M059J (cell line): ENCODE measurements at places on chromosomes 4 and X.

GRCh38 chrX:85365370-85365995 is 14.0 kb downstream of the POF1B start:
- no peak for DNase-seq

- no peak for DNase-seq
Measured at GRCh38 chr4:174349156-174349555, 65.4 kb downstream of the CEP44 start.

- DNase-seq = no peak
Measured at GRCh38 chrX:54529151-54529550, 868 bp upstream of the GNL3L start.

DNA sequence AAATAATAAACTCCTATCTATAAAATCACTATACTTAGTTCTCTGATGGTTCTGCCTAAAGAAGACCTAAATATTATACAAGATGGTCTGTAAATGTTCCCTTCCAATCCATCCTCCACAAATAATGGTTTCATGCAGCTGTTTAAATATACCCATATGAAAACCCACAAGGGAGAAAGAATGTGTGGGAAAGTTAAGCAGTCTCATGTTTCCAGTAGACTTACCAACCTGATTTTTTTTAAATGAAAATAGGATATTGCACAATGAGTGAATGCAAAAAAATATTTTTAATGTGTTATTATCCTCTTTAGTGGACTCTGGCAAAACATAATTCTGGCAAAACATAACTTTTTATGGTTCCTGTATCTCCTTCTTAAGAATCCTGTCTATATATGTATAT is 23.3 kb downstream of the CAMK2D start:
- peak; percentile 8 for DNase-seq

- DNase-seq = peak; percentile 50
Measured at GRCh38 chrX:74371425-74372222, 49.7 kb upstream of the SLC16A2 start.

- no peak for DNase-seq
Measured at GRCh38 chr4:3328814-3329663, 36.2 kb downstream of the RGS12 start.

DNA sequence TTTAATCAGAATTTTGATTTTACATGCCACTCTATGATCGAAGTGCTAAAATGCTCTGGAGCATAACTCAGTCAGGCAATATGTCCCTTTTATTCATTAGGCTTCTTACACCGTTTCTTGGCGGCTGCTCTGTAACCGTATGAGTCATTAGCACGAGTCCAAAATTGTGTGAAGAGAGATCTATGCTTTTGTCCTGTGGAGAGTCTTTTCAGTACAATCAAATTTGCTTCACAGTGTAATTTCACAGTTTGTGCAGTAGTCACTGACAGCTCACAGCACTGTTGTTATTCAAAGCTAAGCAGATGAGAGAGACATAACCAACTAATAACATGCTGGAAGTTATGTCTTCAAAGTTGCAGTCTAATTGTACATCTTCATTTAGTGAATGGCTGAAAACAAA is 167.8 kb downstream of the PCDH10 start:
- DNase-seq = peak; percentile 37

DNA sequence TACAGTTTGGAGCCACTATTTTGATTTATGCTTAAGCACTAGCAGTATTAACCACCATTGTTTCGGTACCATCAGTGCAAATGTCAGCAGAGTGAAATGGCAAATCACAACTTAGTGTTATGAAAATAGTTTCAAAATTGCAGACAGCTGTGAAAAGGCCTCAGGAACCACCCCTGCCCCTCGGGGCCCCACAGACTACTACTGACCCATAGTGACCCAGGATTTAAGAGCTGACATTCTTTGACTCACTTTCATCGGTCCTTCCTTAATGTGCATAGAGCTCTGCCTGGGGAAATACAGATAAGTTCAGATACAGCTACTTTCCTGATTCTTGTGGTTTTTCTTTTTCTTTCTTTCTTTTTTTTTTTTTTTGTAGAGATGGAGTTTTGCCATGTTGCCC is 3.3 kb upstream of the BBS7 start:
- peak; percentile 17 for DNase-seq

DNA sequence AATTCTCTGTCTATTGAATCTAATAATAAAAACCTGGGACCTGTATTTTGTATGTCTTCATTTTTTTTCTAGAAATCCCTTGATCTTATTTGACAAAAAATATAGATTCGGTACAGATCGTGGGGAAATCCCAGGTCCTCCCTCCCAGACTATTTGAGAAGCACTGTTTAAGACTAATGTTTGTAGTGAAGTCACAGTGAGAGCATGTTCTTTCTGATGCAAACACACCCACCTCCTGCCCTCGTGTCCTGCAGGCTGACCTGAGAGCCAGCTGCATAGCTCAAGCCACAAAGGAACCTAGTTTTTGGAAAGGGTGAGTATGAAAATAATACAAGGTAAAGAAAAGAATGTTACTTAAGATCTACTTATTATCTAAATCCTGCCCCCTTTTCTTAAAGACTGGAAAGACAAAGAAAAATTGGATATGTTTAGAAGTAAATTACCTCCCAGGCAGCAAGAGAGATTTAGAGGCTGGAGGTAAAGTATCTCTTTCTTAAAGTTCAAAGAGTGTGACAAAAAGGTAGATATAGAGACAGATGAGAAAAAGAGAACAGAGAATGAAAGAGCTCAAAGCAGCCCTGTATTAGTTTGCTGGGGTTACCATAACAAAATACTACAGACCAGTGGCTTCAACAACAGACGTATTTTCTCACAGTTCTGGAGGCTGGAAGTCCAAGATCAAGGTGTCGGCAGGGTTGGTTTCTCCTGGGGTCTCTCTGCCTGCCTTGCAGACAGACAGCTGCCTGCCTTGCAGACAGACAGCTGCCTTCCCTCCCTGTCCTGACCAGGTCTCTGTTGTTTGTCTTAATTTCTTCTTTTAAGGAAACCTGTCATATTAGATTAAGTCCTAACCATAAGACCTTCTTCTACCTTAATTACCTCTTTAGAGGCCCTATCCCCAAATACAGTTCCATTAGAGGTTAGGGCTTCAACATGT is 20.4 kb upstream of the DCTD start:
- DNase-seq = no peak

DNA sequence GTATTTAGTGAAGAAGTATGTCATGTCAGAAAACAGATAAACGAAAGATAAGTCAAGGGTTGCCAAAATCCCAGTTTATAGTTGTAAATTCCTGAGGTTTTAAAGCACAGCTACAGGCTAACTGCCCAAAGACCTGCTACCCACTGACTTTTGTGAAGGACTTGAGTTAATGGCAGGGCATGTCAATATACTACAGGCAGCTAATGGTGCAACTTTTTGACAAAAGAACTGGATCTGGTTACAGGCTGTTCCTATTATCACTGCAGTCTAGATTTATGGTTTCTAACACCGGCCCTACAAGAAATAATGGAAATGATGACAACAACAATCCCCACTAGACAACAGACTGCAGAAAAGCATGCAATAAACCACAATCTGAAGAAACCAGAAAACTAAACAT is 6.4 kb downstream of the SCML2 start:
- DNase-seq = peak; percentile 65

DNA sequence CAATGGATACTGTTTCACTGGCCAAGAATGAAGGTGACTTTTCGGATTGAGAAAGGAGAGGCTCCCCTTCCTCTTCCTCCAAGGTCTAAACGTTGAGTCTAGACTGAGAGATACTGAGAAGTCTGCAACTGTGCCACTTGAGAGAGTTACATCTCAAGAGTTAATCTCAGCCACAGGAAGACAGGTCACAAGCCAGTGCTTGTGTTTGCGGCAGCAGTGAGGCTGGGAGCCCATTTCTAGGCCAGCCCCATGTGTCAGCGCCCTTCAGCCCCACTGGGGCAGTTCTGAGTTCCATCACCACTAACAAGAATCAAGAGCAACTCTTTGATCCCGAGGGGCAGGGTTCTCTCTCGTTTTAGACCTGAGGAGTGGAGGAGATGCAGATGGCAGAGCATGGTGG is 7.3 kb upstream of the SEC24D start:
- no peak for DNase-seq

DNA sequence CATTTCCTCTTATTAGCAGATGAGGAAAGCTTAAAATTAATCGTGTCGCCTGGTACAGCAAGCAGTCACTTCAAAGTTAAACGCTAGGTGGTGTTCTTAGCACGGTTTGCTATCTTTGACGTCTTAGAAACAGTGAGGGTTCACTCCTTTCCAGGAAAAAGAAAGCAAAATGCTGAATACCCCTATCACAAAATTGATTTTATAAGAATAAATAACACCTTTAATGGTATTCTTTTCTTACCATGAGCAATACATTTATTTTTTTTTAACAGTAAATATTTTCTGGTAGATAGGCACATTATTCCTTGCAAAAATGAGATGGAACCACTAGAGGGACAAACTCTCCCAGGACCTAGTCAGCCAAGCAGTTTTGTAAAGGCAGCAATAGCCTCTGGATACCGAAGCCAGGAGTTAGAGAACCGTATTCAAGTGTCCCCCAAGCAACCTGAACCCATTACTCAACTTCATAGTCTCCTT is 153.9 kb downstream of the KDR start:
- peak; percentile 47 for DNase-seq

DNA sequence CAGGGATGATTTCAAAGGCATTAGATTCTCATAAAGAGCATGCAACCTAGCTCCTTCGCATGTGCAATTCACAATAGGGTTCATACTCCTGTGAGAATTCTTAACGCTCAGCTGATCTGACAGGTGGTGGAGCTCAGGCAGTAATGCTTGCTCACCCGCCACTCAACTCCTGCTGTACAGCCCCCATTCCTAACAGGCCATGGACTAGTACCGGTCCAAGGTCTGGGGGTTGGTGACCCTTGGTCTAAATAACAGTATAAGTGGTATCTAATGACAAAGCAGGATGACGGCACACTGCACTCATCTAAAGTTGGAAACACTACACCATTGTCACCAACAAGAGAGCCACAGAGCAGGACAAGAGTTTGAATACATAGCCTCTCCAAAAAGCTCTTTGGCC is 28.5 kb downstream of the ADGRA3 start:
- no peak for DNase-seq

DNA sequence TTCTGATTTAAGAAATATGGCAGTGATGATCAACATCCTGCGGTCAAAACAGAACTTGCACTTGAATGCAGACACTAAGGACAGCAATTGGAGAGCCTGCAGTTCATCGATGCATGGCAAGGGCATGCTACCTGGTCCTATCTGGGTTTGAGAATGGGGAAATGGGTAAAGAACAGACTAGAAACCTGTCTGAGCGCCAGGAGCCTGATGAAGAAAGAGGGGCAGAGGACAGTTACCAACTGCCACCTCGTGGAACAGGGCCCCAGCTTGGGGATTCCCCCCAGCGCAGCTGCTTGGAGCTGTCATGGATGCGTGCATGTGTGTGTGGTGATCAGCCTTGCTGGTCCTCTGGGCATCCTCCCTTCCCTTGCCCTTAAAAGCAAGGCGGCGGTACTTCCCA is 30.2 kb upstream of the NKRF start:
- no peak for DNase-seq

- no peak for DNase-seq
Measured at GRCh38 chr4:20724915-20725314, 24.7 kb downstream of the PACRGL start.

- no peak for DNase-seq
Measured at GRCh38 chr4:12123707-12124106, 695.0 kb upstream of the HS3ST1 start.

GRCh38 chrX:16466640-16467432 is 183.1 kb upstream of the S100G start:
- peak; percentile 92 for DNase-seq

GRCh38 chr4:184722798-184723197 is 11.1 kb downstream of the CENPU start:
- DNase-seq = no peak

DNA sequence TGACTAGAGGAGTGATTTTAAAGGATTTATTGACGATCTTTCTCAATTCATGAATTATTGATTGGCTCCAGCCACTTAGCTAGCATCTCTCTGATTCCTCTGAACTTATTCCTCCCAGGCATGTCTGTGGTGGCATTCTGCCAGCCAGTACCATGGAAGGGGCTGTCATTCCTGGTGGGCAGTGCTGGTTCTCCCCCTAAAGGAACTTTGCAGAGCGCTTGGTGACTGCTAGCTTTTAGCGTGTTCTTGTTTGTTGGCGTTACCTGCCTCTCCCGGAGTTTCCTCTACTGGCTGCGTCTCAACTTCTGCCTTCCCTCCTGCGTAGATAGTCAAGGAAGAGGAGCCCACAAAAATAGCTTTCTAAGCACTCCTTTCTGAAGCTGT is 19.3 kb downstream of the SRD5A3 start:
- no peak for DNase-seq

- peak; percentile 30 for DNase-seq
Measured at GRCh38 chrX:118627084-118627758, 100.2 kb upstream of the IL13RA1 start.

DNA sequence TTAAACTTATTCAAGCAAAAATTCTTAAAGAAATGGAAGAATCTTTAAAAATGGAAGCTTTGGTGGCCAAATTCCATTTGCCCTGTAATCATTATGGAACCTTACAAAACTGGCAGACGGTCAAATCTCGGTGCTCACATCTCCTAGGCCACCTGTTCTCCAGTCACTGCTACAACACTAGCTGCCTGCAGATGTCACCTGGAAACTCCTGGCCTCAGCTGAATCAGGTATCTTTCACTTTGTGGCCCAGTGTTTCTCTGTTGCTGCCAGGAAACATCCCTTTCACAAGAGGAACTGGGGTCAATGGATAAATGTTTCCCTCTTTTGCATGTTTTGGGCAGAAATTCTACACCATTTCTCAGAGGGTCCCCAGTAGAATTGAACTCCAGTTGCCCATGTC is 4.2 kb upstream of the CXCL3 start:
- DNase-seq = peak; percentile 18

- DNase-seq = no peak
Measured at GRCh38 chr4:48379587-48380180, 38.4 kb downstream of the SLAIN2 start.

- DNase-seq = no peak
Measured at GRCh38 chr4:138891631-138892031, 124.0 kb upstream of the NOCT start.

- DNase-seq = peak; percentile 83
Measured at GRCh38 chr4:5082376-5082775, 31.1 kb downstream of the STK32B start.

DNA sequence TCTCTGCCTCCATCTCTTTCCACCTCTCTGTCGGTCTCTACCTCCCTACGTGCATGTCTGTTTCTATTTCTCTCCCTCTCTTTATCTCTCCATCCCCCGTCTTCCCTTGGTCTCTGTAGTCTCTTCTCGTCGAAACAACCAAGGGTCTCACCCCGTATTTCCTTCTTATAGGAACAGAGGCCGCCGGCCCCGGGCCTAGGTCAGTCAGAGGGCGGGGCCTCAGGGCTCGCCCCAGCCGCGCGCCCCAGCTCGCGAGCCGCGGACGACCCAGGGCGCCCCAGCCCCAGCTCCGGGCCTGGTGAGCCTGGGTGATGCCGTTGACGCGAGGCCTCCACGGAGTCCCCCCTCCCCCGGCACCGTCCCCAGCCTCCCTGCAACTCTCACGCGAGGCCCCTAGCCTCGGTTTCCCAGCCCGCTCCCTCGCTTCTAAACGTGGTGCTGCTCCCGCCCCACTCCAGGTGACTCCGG is 6.6 kb downstream of the TIMM17B start:
- DNase-seq = no peak
